ENCODE measurements at places on chromosomes 7 and 10.

DNA sequence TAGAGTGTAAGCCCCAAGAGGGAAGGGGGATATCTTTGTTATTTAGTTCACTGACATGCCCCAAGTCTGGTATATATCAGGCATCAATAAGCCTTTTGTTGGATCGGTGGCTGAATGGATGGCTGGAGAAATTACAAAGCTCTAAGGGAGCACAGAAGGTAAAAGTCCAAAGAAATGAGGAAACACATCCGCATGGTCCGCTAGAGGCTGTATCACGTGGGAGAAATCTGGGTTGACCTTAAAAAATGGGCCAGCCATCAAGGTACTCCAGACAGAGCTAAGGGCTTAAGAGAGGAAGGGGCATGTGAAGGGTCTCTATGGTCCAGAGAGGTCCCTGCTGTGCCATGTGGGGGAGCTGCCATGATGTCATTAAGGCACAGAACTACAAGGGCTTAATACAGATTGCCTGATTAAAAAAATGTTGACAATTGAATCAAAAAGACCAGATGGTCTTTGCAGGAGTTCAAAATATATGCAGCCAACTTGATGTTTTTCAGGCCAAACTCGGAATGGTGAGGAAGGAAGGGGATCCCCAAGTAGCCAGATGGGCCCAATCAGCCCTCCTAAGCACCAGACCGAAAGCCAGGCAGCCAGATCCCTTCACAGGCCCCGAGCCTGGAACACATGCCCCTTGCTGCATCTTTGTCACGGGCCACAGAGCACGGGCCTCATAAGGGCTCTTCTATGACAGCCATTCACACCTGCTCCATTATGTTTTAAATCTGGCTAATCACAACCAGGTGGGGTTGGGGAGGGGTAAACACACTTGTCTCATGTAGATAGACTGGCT lies 31.9 kb downstream of the SCRN1 start:
- DNase-seq = no peak

DNA sequence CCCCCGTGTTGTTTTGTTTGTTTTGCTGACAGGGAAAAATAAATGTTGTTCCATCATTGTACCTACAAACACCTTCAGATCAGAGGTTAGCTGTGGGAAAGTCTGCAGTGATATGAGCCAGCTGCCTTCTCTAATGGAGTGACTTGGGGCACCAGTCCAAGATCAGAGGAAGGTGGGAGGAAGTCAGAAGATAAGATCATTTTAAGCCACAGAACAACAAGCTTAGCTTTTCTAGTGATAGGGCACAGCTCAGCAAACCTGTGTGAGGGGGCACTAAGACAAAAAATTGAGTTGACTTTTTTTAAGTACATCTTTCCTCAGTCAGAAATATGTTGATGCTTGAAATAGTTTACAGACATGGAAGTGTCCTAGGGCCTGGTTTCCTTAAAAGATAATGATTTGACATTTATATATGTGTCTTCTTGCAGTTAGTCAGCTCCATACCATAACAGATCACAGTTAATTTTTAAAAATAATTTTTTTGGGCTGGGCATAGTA lies 240.3 kb upstream of the KAT6B start:
- DNase-seq = no peak

DNA sequence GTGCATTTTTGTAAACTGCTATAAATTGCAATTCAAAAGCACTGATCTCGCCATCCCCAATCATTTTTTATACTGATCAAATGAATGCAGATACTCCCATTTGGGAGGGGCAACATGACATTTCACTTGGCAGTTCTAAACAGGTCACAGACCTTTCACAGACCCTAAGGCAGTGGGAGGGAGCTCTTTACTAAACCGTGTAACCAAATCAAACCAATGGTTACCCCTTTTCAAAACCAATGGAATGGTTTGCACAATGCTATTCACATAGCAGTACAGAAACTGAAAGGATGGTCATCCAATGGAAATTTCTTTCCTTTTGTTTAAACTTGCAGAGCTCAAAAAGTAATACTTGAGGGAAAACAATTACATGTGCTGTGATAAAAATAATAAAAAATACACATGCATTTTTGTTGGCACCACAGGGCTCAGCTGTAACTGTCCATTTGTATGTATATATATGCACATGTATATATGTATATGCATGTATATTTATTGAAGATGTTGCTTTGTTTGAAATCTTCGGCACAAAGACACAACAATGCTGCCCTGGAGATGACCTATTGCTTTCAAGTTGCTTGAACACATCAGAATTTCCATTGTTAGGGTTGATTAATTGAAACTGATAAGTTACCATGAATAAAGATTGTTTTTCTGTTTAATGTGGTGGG lies 14.0 kb downstream of the PTF1A start:
- DNase-seq = no peak

GRCh38 chr7:17646253-17646956 lies 293.9 kb downstream of the SNX13 start:
- DNase-seq = peak; percentile 61

- no peak for DNase-seq
Observed at GRCh38 chr7:99395616-99396327, 12.6 kb downstream of the PDAP1 start.
